ENCODE measurements at places on chromosomes 3 and 15. TPM values are rescaled to one million over a fixed set of nuclear protein-coding genes. Genes with fewer than 3 reads are reported as not detected.
A peak's percentile ranks its signal among the peaks of the same experiment; 100 is the strongest.

DNA sequence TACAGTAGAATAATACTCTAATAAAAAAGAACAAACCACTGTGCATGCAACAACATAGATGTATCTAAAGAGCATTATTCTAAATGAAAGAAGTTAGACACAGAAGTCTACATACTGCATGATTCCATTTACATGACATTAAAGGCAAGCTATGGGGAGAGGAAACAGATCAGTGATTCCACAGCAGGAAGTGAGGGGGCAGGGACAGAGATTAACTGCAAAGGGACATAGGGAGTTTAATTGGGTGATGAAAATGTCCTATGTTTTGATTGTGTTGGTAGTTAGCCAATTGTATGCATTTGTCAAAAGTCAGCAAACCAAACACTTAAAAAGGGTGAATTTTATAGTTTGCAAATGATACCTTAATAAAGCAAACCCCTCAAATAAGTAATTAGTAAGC is 13.8 kb downstream of the CRYGS start:
- H3K27me3 ChIP-seq, result no peaks in the 10 kb centered on the region
- H3K4me1 ChIP-seq, result no peaks in the 10 kb centered on the region
- H3K27ac ChIP-seq, result no peak overlapping the region
- no peak for DNase-seq

GRCh38 chr15:68299436-68299835 is 21.9 kb downstream of the FEM1B start:
- DNase-seq, result no peak
- no peaks in the 10 kb centered on the region for H3K4me1 ChIP-seq
- no peak overlapping the region for H3K4me3 ChIP-seq
- H3K27me3 ChIP-seq, result no peaks in the 10 kb centered on the region
- peaks cover 2% of the 10 kb centered on the region for H3K36me3 ChIP-seq
- no peak overlapping the region for H3K27ac ChIP-seq

The PLS1 gene
- total RNA-seq, result 0.83 TPM

The GOLGA6A gene
- not detected for total RNA-seq

The DLEC1 gene
- total RNA-seq, result under 0.01 TPM

GRCh38 chr3:193572426-193572908 is 17.8 kb upstream of the ATP13A4 start:
- H3K36me3 ChIP-seq, result no peaks in the 10 kb centered on the region
- no peak overlapping the region for H3K4me3 ChIP-seq
- DNase-seq, result peak; percentile 70
- H3K27me3 ChIP-seq, result no peaks in the 10 kb centered on the region
- no peak overlapping the region for H3K27ac ChIP-seq

DNA sequence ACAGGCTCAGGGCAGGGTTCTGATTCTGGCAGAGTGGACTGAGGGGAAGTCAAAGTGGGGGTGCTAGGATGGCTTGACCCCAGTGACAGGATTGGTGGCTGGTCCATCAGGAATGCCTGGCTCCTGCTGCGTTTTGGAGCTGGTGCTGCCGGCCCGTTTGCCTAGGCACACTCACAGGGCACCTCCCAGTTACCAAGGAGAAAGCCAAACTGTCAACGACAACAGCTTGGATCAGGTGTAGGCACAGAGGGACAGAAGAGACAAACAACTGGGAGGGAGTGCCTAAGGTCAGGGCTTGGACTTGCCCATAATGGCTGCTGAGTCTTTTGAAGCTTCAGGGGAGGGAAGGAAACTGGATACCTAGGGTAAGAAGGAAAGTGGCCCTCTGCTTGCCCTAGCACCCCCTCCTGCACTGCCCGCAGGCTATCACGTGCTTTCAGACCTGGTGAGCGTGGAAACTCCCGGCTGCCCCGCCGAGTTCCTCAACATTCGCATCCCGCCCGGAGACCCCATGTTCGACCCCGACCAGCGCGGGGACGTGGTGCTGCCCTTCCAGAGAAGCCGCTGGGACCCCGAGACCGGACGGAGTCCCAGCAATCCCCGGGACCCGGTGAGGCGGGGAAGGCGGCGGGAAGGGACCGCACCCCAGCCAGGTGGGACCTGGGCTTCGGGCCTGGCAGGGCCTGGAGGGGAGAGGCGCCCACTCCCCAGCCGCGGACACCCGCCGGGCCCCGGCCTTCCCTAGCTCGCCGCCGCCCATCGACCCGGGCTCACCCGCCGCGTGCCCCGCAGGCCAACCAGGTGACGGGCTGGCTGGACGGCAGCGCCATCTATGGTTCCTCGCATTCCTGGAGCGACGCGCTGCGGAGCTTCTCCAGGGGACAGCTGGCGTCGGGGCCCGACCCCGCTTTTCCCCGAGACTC is 5.1 kb downstream of the DUOX1 start:
- no peaks in the 10 kb centered on the region for H3K36me3 ChIP-seq
- H3K27ac ChIP-seq, result no peak overlapping the region
- DNase-seq, result no peak

DNA sequence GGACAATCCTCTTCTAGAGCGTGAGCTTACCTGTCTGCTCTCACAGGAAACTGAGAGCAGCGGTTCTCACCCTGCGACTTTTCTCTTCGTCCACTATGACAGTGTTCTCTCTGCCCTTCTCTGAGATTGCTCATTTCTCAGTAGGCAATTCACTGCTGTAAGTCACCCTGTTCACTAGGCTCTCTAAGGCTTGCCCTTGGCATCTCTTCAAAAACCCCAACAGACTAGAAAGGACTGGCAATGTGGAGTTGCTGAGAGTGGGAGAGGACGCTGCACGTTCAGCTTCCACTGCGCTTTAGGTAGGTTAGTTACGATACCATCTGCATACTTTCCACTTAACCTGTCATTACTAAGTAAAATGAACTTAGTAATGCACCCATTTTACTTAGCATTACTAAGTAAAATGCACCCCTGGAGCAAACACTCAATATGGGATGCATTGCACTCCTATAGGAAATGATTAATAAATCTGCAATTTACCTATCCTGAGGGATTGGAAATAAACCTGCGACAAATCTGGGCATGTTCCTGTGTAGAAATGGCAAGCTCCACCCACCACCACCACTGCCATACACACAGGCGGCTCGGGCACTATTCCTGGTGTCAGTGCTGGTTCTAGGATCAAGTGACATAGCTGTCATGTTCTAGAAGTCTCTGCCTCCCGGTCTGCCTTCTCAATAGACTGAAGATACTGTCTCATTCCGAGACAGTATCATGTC is 21.4 kb downstream of the XPC start:
- H3K27ac ChIP-seq, result no peak overlapping the region
- no peaks in the 10 kb centered on the region for H3K27me3 ChIP-seq
- H3K4me3 ChIP-seq, result no peak overlapping the region
- DNase-seq, result no peak

DNA sequence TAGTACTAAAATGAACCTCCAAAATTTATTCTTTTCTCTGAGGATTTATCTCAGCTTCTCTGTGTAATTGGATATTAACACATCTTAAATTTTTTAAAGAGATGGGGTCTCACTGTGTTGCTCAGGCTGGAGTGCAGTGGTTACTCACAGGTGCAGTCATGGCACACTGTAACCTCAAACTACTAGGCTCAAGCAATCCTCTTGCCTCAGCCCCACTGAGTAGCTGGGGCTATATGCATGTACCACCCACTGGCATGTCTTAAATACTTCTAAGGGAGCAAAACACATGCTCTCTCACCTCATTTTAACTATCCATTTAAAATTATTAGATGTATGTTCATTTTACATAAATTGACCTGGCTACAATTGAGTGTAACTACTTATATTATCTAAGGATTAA is 11.3 kb upstream of the TMEM87A start:
- peaks cover 7% of the 10 kb centered on the region for H3K4me1 ChIP-seq
- no peaks in the 10 kb centered on the region for H3K27me3 ChIP-seq
- no peak for DNase-seq
- peaks cover 4% of the 10 kb centered on the region for H3K36me3 ChIP-seq

- H3K4me3 ChIP-seq, result no peak overlapping the region
- H3K36me3 ChIP-seq, result no peaks in the 10 kb centered on the region
- peaks cover 6% of the 10 kb centered on the region for H3K27me3 ChIP-seq
- no peak for DNase-seq
- no peak overlapping the region for H3K27ac ChIP-seq
Observed at GRCh38 chr3:133917144-133917543, 21.5 kb upstream of the RAB6B start.

- peaks cover 32% of the 10 kb centered on the region for H3K27me3 ChIP-seq
- H3K4me1 ChIP-seq, result peaks cover 3% of the 10 kb centered on the region
- H3K4me3 ChIP-seq, result no peak overlapping the region
- H3K27ac ChIP-seq, result no peak overlapping the region
- no peak for DNase-seq
Observed at GRCh38 chr15:36879568-36880222, 220.7 kb downstream of the MEIS2 start.

- no peaks in the 10 kb centered on the region for H3K27me3 ChIP-seq
- H3K4me3 ChIP-seq, result no peak overlapping the region
- peaks cover 18% of the 10 kb centered on the region for H3K4me1 ChIP-seq
- H3K36me3 ChIP-seq, result peaks cover 2% of the 10 kb centered on the region
Observed at GRCh38 chr15:80530737-80531365, 126.7 kb downstream of the ARNT2 start.

DNA sequence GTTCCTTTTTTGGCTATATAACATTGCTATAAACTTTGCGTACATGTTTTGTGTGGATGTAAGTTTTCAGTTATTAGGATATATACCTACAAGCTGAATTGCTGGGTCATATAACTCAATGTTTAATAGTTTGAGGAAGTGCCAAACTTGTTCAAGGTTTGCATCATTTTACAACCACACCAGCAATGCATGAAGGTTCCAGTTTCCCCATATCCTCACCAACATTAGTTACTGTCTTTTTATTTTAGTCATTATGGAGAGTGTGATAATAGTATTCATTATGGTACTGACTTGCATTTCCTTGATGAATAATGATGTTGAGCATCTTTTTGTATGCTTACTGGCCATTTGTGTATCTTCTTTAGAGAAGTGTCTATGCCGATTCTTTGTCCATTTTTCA is 112.3 kb downstream of the NR1I2 start:
- no peak for DNase-seq
- no peak overlapping the region for H3K27ac ChIP-seq

The CFAP91 gene
- 0.77 TPM for total RNA-seq

- H3K27ac ChIP-seq, result no peak overlapping the region
- no peaks in the 10 kb centered on the region for H3K27me3 ChIP-seq
Observed at GRCh38 chr3:48966876-48967361, 23.1 kb upstream of the P4HTM start.

DNA sequence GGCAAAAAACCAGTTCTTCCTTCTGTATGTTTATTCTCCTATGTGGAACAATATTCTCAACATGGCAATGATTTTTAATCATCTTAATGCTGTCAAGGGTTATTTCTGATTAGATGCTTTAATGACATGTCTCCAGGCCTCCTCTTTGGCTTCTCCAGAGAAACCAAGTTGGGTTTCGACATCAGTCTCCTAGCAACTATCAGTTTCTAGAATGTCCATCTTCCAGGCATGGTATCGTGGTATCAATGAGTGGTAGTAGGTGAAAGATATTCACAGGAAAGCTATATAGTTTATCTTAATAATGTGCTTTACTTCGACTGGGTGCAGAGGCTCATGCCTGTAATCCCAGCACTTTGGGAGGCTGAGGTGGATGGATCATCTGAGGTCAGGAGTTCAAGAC is 128.5 kb downstream of the C3orf70 start:
- no peaks in the 10 kb centered on the region for H3K27me3 ChIP-seq
- no peak for DNase-seq
- H3K4me1 ChIP-seq, result no peaks in the 10 kb centered on the region
- no peaks in the 10 kb centered on the region for H3K36me3 ChIP-seq

DNA sequence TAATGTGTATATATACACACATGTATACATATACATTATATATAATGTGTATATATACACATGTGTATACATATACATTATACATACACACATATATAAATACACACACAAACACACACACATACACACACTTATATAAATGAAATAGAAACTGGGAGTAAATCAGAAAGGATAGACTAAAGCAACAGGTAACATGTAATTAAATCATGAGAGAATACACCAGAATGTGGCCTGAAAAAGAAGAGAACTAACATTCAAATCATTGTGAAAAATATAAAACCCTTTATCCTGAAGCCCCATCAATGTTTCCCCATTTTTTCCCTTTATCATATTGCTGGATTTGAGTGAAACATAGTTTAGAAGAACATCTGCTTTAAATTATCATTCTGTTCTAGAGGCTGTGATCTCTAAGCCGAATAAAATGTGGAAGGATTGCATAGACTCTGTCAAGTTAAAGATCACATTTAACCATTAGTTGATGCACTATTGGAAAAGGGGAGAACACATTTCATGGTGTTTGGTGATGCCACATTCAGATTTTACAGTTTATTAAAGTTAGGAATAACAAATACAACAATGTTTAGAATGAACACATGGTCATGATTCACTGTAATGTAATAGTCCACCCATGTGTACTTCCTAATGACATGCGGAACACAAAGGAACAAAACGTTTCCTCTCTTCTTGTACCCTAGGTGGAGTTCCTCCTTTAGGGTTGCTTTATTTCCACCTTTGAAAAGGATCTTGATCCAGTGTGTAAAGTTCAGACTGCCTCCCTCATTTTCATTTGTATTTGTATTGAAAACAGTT is 12.5 kb upstream of the THRB start:
- no peak overlapping the region for H3K4me3 ChIP-seq
- H3K4me1 ChIP-seq, result peaks cover 4% of the 10 kb centered on the region
- H3K36me3 ChIP-seq, result no peaks in the 10 kb centered on the region
- peak overlapping the region; percentile 23 for H3K27ac ChIP-seq
- peak; percentile 60 for DNase-seq
- no peaks in the 10 kb centered on the region for H3K27me3 ChIP-seq

The NPAP1 gene
- total RNA-seq, result not detected

- DNase-seq, result no peak
- no peaks in the 10 kb centered on the region for H3K36me3 ChIP-seq
- H3K4me1 ChIP-seq, result no peaks in the 10 kb centered on the region
- no peak overlapping the region for H3K27ac ChIP-seq
- H3K27me3 ChIP-seq, result no peaks in the 10 kb centered on the region
Observed at GRCh38 chr3:38950581-38950980, 101.2 kb downstream of the SCN11A start.

The WDR53 gene
- 9.0 TPM for total RNA-seq

DNA sequence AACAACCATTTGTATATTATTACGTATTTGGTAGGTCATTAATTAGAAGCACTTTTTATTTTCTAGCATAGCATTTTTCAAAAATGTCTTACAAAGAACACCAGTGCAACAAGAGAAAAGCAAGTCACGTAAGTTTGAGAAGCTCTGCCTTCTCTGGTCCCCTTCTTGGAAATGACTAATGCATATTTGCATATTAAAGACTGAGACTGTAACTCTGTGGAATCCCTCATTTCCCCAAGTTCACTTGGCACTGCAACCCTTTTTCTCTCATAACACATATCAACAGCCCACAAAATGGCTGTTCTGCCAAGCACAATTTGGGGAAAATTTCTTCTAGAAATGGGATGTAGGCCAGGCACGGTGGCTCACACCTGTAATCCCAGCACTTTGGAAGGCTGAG is 176.3 kb downstream of the ERC2 start:
- H3K4me3 ChIP-seq, result no peak overlapping the region
- no peaks in the 10 kb centered on the region for H3K4me1 ChIP-seq
- no peak for DNase-seq
- no peaks in the 10 kb centered on the region for H3K27me3 ChIP-seq

GRCh38 chr15:56996093-56996492 is 77.6 kb downstream of the TCF12 start:
- H3K4me3 ChIP-seq, result no peak overlapping the region
- peak; percentile 40 for DNase-seq
- H3K27ac ChIP-seq, result no peak overlapping the region
- H3K4me1 ChIP-seq, result no peaks in the 10 kb centered on the region
- H3K36me3 ChIP-seq, result no peaks in the 10 kb centered on the region

The SCAMP5 gene
- total RNA-seq, result 0.50 TPM

Measured in fibroblast of lung (primary cell).